Stimulated activated CD4-positive, alpha-beta T cell treated with anti-CD3 and anti-CD28 coated beads, Interleukin-2, amount 100 ng/mL, for 48 hours (primary cell): ENCODE measurements at places on chromosomes 3 and 15.

- DNase-seq: no peak
These were observed 24.6 kb downstream of the SLC28A1 start for GRCh38 chr15:84909029-84909428.

DNA sequence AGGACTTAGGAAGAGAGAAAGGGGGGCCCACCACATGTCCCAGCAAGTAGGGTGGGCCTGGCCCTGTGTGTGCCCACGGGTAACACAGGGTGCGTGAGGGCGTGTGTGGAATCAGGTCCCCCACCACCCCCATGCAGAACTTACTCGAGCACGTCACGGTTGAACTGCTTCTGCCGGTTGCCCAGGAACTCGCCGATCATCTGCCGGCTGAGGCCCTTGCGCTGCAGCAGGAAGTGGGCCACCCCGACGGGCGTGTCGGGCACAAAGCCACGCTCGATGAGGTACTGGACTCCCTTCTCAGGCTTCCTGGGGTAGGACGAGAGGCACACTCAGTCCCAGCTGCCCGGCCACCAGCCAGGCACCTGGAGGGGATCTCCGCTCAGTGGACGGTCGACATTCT, 83.1 kb upstream of the RPL32 start:
- DNase-seq: no peak

- no peak for DNase-seq
These were observed 710.1 kb upstream of the CBLB start for GRCh38 chr3:106578911-106579310.

DNA sequence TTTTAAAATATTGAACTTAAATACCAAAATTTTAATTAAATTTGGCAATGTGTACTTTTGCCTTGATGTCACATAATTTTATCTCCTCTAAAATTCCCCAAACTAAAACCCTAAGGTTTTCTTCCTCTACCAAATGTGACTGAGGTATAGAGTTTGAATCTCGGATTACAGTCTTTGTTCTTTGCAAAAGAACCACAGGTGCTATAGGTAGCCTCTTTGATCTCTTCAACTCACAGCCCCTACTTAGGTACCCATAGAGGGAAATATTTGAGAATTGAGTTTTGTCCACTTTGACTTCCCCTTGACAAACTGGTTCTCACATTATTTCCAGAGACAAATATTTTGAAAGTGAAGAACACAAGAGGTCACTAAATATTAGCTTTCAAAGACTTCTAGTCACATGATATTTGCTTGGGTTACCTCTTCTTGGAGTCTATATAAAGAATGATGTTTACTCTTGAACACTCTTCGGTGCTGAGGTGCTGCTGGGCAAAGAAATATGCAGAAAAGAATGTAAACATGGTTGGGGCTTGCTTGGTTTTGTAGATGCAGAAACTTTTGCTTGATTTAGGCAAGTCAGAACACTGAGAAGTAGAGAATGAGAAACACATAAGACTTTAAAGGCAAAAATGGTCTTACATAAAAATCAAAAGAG, 120.8 kb upstream of the MCTP2 start:
- no peak for DNase-seq

DNA sequence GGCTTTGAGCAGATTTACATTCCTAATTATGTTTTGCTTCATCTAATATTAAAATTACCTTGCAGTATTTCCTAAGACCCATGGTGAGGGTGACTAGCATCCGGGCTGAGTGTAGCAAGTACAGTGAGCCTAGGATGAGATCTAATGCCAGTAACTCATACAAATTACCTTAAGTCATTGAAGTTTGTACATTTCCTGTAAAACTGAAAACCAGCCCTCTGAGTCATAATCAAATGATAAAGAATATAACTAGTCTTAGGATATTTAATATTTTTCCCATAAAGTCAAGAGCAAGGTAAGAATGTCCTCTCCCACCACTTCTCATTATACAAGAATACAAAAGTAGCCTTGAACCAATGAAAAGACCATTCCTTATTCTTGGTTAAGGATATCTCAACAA, 54.8 kb upstream of the CHRM5 start:
- no peak for DNase-seq

GRCh38 chr3:12825156-12825555, 16.2 kb downstream of the RPL32 start:
- DNase-seq: no peak

DNA sequence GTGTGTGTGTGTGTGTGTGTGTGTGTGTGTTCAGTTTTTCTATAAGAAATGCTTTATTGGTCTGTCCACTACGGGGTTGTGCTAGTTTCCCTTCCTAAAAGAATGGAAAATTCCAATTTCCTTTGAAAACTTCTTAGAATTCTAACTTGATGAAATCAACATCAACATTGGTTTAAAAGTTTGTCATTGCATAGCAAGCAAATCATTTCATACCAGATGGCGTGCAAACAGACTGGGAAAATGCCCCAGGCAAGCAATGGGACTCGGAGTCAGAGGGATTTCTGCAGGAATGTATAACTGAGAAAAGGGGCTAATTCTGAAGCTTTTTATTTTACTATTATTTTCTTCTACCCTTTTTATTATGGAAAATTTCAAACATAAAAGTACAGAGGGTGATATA, 13.1 kb upstream of the DYNC1LI1 start:
- DNase-seq: no peak

- DNase-seq: no peak
These were observed 5.8 kb upstream of the TMEM41A start for GRCh38 chr3:185504636-185505035.

DNA sequence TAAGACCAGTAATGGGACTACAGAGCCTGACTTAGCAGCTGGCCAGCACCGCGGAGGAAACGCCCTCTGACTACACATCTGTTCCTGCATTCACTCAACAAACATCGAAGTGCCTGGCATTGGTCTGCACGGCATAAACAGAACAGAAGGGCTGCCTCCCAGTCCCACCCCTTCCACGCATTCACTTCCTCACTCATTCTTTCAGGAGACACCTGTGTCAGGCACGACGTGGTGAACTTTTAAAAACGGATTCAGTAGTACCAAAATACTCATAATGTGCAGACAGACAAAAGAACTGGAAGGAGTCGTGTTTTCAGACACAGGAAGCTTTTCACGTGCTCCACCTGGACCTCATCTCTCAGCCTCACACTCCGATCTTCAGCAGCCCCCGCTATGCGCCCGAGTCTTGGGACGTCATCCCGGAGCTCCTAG, 123.3 kb downstream of the XXYLT1 start:
- no peak for DNase-seq

- DNase-seq: no peak
These were observed 30.5 kb downstream of the RFTN1 start for GRCh38 chr3:16482770-16483531.

DNA sequence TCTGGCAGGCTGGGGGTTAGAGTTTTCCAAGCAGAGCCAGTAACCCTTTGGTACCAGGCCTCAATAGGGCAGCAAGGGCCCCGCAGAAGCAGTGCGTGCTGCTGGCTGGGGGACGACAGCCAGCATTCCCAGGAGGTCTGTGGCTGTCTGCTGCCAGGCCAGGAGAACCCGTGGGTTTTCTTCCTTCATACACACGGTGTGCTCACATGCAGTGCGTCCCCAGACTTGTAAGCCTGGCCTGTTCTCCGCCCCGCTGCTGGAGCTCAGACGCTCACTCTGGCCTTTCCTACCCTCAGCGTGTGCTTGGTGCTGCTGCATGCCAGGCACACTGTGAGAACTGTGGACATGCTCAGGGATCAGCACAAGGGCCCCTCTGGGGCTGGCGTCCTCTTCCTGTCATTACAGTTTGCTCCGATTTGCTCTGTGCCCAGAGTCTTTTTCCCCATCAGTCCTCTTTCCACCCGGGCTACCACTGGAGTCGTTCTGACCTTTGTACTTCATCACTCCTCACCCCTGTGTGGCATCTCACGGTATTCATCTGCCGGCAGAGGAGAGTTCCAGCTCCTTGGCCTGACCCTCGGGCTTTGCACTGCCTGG, 149.5 kb downstream of the DNAJB8 start:
- DNase-seq: no peak

- DNase-seq: no peak
These were observed 1.4 kb downstream of the SLTM start for GRCh38 chr15:58931987-58932588.

DNA sequence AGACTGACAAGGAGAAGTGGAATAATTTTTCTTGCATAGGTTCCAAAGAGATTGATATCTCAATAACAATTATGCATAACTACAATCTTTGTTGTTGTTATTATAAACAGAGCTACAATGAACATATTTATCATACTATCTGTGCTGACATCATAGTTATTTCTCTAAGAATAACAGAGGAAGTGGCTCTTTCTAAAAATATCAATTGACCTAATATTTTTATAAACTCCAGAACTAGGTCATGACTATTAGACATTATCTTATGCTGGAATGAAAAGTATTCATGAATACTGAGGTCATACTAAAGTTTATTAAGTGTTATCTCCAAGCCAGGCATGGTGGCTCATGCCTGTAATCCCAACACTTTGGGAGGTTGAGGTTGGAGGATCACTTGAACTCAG, 114.1 kb downstream of the DCLK3 start:
- no peak for DNase-seq

GRCh38 chr3:119819806-119820205, 37.9 kb downstream of the NR1I2 start:
- DNase-seq: no peak

- DNase-seq: no peak
These were observed 182.7 kb downstream of the MEX3B start for GRCh38 chr15:81863162-81863561.

DNA sequence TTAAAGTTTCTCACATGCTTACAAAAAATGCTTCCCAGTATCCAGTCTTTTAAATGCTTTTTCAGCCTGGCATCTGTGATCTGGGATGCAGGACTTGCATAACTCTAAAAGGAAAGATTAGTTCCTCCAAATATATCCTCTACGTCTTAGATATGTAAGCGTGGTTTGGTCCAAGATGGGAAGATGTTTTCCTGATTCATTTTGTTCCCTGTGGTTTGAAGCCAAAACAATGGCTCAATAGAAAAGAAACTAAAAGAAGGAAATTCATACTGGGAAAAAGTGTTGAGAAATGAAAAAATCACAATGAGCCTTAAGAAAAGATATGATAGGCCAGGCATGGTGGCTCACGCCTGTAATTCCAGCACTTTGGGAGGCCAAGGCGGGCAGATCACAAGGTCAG, 1002.8 kb downstream of the NAALADL2 start:
- no peak for DNase-seq

GRCh38 chr15:82808634-82809041, 790 bp upstream of the WHAMM start:
- DNase-seq: no peak

DNA sequence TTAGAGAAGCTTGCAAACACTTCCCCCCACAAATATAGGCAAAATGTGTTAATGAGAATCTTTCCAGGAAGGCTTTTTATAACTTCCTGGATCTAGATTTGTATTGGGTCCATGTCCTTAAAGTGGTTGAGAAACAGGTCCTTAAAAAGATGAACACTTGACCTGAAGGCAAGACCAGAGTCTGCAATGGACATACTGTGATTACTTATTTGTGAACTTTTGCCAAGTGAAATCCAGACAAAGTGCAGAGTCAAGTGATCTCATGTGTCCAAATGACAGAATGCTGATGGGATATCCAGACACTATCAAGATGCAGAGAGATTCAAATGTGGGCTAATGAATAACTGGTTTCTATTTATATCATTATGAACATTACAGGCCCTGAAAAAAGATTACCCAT, 43.8 kb downstream of the FRMD4B start:
- no peak for DNase-seq

- DNase-seq: no peak
These were observed 217.4 kb upstream of the EOMES start for GRCh38 chr3:27939521-27939920.

DNA sequence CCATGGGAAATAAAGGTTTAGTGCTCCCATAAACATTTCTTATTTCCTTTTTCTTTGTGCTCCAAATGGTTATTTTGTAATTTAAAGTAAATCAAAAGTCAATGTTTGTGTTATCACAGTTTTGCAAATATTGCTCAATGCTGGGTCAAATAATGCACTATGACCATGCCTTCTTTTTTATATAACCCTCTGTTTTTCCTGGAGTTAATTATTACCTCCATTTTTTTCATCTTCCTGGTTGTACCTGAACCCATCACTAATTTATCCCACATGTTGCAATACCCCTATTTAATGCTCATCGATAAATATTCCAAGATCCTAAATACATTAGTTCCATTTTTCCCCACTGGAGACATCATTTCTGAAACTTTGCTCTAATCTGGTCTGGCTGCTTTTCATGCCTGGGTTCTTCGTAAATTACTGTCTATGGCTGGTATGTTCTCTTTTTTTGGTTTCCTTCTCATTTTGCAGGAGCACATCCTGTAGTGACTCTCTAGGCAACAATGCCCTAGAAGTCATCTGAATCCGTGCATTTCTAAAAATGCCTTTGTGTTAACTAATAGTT, 66.4 kb downstream of the OXNAD1 start:
- DNase-seq: no peak

DNA sequence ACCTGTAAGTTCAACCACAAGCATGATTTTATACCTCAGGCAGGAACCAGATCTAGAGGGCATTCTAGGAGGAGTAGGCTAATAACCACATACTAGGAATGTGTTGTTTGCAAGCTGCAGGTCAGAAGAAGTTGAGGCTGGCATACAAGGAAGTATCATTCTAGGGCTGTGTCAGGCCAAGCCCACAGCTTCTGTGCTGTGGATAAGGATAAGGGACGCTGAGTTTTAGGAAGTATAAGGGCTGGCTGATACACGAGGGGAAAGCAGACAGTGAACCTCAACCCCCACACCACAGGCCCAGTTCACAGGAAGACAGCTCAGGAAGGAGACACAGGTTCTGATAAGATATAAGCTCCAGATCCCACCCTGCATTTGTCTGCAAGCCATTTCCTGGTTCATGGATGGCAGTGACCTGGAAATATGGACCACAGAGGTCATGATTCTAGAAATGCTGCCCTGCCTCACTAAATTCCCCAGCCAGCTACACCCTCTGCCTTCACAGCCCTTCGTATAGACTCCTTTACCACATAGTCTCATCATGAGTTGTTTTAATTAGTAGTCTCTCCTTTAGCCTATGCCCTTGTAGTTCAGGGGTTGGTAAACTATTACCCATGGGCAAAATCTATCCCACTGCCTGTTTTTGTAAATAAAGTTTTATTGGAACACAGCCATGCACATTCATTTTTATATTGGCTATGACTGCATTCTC, 260.7 kb downstream of the OPA1 start:
- DNase-seq: no peak

DNA sequence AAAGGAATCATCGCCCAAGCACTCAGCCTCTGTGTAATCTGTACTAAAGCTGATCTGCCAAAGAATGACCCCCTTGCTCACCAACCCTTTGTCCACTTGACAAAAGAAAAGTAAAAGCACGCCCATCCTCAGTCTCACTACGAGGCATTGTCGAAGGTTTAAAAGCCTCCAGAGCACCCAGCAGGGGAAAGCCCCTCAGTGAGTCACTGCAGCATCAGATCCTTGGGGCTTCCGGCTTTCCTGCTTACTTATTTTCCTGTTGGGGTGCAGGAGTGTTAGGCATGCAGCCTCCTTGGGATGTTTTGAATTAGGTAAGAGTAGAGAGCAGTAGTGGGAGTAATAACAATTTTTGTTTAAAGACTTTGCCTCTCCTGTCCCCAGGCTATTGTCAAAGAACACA, 216.1 kb downstream of the MTHFS start:
- no peak for DNase-seq

- DNase-seq: no peak
These were observed 166.7 kb upstream of the THBS1 start for GRCh38 chr15:39414201-39414600.

GRCh38 chr15:69275933-69276560, 22.7 kb upstream of the PAQR5 start:
- DNase-seq: no peak
